ENCODE measurements at places on chromosomes 12 and 14.

DNA sequence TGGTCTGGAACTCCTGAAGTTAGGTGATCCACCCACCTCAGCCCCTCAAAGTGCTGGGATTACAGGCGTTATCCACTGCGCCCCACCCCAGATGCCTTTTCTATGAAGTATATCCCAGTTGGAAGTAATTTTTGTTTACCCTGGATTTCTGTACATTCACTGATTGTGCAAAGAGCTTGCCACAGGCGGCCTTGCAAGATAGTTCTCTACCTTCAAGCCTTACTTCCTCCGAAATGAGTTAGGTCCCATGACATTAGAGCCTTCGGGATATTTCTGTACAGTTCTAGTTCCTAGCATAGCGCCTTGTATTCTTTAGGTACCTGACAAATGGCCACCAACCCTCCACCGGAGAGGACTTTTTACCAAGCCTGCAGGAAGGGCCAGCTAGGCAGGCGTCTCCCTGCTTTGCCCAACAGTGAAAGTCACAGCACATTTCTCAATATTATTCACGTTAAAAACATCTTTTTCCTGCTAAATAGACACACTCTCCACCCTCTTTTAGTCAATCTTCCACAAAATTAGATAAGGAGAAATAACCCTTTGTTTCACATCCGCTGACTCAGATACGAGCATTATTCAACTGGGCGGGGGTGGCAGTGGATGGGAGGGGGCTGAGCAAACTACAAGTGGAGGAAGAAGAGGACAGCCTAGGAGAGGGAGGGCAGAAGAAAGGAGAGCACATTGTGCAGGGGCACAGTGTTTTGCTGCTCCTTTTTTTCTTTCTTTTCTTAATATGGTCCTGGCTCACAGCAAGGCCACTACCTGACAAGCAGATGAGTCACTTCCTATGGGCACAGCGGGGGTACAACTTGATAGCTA, 40.0 kb upstream of the CAPRIN2 start:
- DNase-seq, result peak; percentile 85

- DNase-seq, result no peak
These were observed 182.3 kb downstream of the KIF26A start for GRCh38 chr14:104320611-104321086.

- no peak for DNase-seq
These were observed 39.3 kb downstream of the EP400 start for GRCh38 chr12:131989021-131989420.

GRCh38 chr12:126537961-126538530, 1472.8 kb downstream of the AACS start:
- DNase-seq, result no peak

DNA sequence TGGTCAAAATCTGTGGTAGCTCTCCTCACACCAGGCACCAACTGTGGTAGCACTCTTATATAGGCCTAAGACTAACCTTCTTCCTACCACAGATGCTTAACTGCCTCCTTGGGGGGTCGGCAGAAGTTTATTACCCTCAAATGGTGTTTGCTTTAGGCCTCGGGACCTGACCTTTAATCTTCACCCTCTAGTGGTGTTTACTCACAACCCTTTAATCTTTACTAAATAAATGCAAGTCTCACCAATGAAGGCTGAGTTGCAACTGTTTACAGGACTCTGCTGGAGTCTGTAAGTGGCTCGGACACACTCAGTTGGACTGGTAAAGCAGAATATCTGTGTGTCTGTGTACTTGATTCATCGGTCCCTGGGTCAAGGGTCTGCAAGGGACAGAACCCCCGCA, 29.4 kb downstream of the CCER1 start:
- DNase-seq, result no peak
